Stimulated activated CD4-positive, alpha-beta T cell treated with anti-CD3 and anti-CD28 coated beads, Interleukin-1b, Interleukin-23, amount 100 ng/mL, for 48 hours (primary cell): ENCODE measurements at places on chromosomes 6 and 20.

DNA sequence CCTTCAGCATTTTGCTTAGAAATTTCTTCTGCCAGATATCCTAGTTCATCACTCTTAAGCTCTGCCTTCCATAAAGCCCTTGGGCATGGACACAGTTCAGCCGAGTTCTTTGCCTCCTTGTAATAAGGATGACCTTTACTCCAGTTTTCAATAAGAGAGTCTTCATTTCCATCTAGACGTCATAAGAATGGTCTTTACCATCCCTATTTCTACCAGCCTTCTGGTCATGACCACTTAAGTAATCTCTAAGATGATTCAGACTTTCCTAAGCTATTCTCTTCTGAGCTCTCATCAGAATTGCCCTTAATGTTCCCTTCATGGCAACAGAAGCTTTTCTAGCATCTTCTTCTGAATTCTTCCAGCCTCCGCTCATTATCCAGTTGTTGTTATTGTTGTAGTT lies 126.1 kb downstream of the TFAP2C start:
- no peak for DNase-seq

GRCh38 chr20:63693083-63693732 lies 3.2 kb upstream of the TNFRSF6B start:
- no peak for DNase-seq

DNA sequence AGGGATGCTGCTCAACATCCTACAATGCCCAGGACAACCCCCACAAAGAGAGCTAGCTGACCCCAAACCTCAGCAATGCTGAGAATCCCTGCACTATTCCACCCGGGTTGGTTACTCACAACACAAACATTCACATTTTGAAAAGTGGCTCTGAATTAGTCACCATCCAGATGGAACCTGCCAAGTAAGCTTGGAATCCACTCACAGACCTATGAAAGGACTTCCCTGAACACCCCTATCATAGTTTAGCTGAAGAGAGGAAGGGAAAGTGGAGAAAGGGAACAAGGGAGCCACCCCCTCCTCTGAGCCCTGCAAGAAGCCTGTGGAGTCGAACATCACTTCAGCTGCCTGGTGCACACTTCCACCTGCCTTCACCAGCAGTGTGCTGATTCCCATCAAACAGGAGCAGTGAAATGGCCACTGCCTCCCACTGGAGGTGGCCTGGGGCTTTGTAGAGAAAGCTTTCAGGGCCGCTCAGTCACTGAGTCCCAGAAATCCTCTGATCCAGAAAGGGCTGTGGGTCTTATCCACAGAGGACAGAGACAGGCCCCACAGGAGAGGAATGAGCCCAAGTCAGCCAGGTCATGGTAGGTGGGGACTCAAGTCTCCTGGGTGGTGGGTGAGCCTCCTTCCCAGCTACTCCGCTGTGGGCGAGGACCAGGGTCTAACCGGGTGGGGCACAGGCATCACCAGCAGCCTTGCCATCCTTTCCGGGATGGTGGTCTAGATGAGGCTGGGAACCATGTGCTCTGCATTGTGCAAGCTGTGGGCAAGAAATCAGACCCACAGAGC lies 203.7 kb downstream of the SYNDIG1 start:
- no peak for DNase-seq

DNA sequence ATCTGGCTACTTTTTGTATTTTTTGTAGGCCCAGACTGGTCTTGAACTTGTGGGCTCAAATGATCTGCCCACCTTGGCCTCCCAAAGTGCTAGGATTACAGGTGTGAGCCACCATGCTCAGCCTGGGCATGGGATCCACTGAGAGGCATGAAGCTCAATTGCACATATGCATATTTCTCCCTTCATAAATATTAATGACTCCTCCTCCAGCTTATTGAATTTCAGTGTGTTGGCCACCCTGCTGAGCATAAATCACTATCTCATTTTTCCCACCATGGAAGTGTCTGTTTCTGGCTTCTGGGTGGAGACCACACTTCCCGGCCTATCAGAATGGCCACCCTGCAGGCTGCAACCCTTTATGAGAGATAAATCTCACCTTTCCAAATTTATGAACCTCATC lies 53.6 kb upstream of the KIF16B start:
- DNase-seq, result no peak

DNA sequence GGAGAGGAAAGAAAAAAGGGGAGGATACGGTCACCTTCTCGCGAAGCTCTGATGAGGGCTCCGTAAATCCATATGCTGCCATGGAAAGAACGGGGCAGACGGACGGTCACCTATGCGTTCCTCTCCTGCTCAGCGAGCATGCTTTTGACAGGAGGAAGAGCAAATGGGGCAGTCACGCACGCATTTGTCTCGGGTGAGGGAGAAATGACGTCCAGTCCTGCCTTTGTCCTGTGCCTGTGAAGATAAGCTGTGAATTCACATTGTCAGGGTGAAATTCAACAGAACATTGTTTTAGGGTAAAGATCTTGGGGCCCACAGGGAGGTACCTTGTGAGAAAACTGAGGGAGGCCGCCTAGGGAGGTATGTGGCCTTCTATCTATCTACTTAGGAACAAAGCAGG lies 83.8 kb downstream of the IRF4 start:
- no peak for DNase-seq

GRCh38 chr6:25174678-25175077 lies 104.5 kb upstream of the CARMIL1 start:
- no peak for DNase-seq

- DNase-seq, result no peak
These were observed 46.9 kb upstream of the POU3F2 start for GRCh38 chr6:98787435-98787834.

GRCh38 chr6:113645576-113645970 lies 211.6 kb upstream of the MARCKS start:
- DNase-seq, result no peak

- no peak for DNase-seq
These were observed 24.0 kb downstream of the SYNJ2 start for GRCh38 chr6:158005626-158006180.

DNA sequence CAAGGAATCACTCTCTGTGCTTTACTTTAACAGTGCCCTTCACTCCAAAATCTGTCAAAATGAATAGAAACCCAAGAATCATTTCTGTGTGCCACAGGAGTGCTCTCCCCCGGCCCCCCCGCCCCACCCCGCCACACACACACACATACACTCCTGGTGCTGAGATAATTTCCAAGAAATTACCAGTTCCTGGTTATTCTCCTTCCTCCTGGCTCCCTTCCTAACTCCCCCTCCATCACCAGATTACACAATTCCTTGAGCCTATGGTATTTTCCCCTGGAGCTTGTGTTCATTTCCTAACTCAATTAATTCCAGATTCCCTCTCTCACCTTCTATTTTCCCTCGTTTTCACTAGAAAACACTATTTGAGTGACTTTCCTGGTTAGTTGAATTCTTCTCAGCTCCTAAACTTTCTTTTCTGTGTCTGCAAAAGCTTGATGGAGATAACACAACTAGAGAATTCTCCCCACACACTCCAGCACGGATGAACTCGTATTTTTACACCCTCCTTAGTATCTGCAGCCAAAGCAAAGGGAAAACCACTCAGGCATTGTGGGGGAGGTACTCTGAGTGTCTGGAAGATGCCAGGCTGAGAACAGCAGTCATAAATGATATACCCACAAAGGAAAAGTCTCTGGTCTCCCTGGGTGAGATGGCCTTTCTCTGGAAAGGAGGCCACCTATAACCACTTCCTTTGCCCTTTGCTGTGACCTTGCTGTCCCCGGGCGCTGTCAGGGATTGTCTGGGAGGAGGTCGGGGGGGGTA lies 1.9 kb upstream of the SLC24A3 start:
- DNase-seq, result no peak

DNA sequence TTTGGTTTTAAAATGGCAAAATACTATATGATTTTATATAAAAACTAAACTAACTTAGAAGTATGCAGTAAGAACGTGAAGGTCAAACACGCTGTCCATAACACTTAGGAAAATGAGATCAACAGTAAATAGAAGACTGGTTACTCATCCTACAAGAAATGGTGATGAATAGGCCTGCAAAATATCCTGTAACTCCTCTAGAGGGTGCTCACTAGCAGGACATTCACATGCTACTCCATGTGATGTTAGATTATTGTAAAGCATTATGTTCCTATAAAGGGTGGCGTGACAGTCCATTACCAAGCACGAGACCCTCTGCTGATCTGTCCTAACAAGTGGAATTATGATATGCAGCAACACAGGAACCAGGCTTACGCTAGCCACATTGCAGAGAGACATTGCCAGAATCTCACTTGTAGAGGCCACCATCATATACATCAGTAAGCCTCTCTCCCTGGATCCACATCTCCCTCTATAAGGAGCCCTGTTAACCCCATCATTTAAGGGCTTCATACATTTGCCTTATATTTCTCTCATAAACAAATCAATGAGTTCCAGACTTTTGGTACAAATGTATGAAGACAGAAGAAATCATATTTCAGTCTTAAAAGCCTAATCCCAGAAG lies 18.0 kb upstream of the DEFB129 start:
- DNase-seq, result no peak

DNA sequence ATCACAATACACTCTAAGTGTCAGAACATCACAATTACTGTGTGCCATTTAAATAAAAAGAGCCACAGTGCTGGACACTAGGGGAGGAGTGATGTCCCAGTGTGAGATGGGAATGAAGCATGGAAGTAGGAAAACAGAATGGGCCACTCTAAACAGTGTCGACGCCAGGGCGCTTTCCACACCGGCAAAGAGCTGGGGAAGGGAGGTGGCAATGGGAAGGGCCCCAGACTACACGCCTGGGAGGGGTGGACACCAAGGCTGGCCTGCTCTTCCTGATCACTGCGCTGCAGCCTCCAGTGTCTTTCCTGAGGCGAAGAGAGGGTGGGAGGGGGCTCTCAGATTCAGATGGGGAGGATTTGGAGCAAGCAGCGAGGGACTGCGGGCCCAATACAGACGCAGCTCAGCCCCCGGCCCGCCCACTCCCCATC lies 75.9 kb downstream of the ERMARD start:
- DNase-seq, result no peak

DNA sequence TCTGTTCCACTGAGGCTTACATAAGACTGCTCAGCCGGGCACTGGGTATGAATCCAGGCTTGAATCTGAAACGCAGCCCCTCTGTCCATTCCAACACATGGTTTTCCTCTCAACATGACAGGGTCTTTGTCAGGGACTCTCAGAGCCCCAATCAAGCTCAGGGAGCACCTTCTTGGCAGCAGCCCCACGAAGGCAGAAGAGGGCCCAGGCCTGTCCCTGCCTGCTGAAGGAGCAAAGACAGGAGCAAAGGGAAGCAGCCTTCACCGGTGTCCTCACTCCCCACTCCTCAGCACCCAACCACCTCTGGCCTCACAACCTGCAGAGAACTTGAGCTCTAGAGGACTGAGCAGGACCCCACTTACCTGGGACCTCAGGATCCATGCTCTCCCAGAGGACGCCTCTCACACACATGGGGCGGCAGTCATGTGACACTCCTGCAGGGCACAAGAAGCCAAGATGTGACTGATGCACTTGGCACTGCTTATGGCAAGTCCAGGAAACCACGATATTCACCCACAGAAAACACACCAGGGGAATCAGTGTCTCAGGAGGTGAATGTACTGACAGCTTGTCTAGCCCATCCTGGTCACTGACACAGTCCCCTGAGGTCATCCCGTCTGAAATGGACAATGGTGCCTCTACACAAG lies 4.3 kb downstream of the SNHG17 start:
- DNase-seq, result no peak

- DNase-seq, result no peak
These were observed 75.8 kb upstream of the E2F3 start for GRCh38 chr6:20325641-20326421.

- no peak for DNase-seq
These were observed 102.2 kb upstream of the RALGAPA2 start for GRCh38 chr20:20814685-20815084.

GRCh38 chr6:119407156-119407555 lies 57.6 kb upstream of the MAN1A1 start:
- DNase-seq, result no peak

- DNase-seq, result no peak
These were observed 176.7 kb downstream of the LAMA2 start for GRCh38 chr6:129059650-129060049.

DNA sequence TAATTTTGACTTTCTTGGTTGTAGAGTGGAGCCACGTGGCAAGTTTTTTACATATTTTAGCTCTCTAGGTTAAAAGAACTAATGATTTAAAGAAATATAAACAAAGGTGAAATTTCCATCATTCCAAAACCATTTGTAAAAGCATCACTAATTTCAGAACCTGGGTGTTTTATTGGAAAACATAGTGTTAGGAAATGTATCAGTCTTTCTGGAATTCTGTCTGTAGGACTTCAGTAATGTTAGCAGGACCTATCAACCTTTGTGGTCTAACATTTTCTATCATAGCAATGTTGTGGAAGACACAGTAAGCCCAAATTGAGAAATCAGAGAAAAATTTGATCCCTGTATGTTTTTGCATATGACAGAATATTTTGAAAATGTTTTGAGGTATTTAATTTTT lies 28.3 kb downstream of the L3MBTL3 start:
- DNase-seq, result no peak

DNA sequence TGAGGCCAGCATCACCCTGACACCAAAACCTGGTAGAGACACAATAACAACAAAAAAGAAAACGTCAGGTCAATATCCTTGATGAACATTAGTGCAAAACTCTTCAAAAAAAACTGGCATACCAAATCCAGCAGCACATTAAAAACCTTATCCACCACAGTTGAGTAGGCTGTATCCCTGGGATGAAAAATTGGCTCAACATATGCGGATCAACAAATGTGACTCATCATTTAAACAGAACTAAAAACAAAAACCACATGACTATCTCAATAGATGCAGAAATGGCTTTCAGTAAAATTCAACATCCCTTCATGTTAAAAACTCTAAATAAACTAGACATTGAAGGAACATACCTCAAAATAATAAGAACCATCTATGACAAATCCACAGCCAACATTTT lies 59.6 kb upstream of the PHIP start:
- DNase-seq, result no peak

- no peak for DNase-seq
These were observed 71.1 kb downstream of the ASCC3 start for GRCh38 chr6:100810015-100810414.

GRCh38 chr20:14609328-14610221 lies 272.2 kb upstream of the FLRT3 start:
- DNase-seq, result no peak

DNA sequence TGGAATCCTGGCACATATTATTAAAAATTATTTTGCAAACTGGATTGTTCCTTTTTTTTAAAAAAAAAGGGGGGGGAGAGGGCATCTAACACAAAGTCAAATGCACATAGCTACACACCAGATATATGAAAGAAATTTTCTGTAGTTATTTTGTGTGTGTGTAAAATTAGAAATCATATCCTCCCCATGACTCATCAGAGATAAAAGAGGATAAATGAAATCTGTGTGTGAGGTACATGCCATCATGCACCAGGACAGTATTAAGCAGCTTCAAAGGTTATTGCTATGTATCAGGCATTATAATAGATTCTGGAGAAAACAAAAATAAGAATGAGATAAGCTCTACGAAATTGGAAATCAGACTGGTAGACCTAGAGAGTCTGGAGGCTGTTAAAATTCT lies 5.2 kb downstream of the BTBD9 start:
- no peak for DNase-seq

- no peak for DNase-seq
These were observed 207.1 kb downstream of the MAFB start for GRCh38 chr20:40481743-40482458.
